ENCODE measurements at places on chromosomes 13 and 19.

DNA sequence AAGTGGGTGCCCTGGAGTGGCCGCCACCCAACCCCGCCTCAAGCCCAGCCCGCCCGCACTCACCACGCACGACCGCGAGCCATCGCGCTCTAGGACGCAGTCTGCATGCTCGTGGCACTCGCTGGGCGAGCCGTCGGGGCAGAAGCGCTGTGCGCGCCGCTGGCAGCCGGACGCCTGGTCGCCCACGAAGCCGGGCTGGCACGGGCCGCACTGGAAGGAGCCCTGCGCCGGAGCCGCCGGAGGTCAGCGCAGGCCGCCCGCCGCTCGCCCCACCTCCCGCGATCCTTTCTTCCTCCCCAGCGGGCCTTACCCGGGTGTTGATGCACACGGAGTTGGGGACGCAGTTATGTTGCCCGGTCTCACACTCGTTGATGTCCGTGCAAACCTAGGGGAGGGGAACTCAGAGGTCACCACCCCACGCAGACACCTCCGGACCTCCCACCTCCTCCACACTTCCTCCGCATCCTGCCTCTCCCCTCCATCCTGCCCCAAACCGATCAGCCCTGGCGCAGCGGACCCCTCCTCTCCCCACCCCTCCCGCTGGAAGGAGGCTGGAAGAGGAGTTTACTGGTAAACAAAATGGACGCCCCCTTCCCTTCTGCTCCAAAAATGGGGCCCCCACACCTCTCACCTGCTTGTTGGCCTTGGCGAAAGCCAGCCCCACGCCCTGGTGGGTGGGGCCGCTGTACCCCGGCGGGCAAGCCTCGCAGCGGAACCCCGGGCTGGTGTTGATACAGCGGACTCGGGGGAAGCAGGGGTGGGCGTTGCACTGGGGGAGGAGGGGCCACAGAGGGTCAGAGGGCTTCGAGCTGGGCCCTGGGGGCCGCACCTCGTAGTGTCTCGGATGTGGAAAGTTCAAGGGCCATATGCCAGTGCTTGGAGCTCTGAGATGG lies 2.3 kb downstream of the COMP start:
- DNase-seq, result no peak

DNA sequence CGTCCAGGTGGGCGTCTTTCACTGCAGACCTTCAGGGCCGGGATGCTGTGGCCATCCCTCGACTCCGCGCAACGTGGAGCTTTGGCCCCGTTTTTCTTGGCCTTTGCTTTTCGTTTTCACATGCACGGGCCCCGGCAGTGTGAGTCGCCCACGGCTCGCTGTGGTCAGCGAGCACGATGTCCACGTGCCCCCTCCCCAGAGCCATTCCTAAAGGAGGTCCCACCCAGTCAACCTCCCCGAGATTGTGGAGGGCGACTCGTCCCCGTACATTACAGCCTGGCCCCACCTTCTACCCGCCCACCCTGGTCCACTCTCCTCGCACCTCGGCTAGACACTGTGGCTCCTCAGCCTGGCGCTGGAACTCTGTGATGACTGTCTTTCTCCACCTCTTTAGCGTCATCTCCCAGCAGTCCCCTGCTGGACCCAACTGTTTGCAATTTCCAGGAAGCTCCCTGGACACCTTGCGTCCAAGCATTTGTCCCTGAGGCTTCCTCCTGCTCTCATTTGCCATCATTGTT lies 405 bp downstream of the ZNF446 start:
- no peak for DNase-seq

DNA sequence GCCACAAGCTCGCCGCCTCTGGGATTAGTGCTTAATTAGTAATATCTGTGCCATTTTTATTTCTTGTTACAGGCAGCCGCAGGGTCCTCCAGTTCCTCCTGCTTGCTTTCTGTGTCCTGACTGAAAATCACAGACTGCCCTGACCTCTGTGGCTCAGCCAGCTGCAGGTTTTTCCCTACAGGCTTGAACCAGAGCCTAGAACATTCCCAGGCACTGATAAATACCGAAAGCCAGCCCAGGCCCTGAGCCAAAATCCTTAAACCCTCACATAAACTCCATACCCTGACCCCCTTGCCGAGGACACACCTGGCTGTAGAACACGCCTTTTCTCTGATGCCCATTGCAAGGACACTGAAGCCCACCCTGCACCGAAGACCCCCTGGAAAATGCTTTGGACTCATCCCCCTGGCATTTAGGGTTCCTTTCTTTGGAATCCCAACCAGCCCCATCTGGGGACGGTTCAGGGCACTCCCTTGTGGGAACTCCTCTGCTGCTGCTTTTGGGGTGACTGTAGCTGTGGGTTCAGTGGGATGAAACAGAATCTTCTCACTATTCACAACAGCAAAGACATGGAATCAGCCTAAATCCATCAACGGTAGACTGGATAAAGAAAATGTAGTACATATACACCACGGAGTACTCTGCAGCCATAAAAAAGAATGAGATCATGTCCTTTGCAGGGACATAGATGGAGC lies 15.5 kb downstream of the DPP9 start:
- no peak for DNase-seq

- DNase-seq, result no peak
Observed at GRCh38 chr19:15293781-15294491, 38.4 kb downstream of the BRD4 start.

- no peak for DNase-seq
Observed at GRCh38 chr13:82330499-82330898, 1551.8 kb downstream of the SLITRK1 start.

- no peak for DNase-seq
Observed at GRCh38 chr19:5644037-5644436, 21.2 kb downstream of the SAFB start.

GRCh38 chr19:42538841-42539709 lies 10.8 kb upstream of the CEACAM1 start:
- DNase-seq, result no peak

Data from activated CD4-positive, alpha-beta T cell treated with anti-CD3 and anti-CD28 coated beads, Interleukin-10, Interleukin-2, amounts not matched to agents 100 ng/mL and 50 ng/mL, durations not matched to agents 16 hours and 8 hours (primary cell).